Activated CD8-positive, alpha-beta memory T cell treated with anti-CD3 and anti-CD28 coated beads for 4 hours (primary cell): ENCODE measurements at places on chromosomes 3 and 15.
A peak's percentile ranks its signal among the peaks of the same experiment; 100 is the strongest.

- DNase-seq, result no peak
These were observed 157.4 kb upstream of the NPHP3 start for GRCh38 chr3:132879656-132880055.

GRCh38 chr3:73502609-73503583 is 121.8 kb downstream of the PDZRN3 start:
- DNase-seq, result peak; percentile 0

- no peak for DNase-seq
These were observed 20.3 kb upstream of the ANXA2 start for GRCh38 chr15:60418096-60418495.

GRCh38 chr3:2944628-2945027 is 165.5 kb downstream of the IL5RA start:
- no peak for DNase-seq

DNA sequence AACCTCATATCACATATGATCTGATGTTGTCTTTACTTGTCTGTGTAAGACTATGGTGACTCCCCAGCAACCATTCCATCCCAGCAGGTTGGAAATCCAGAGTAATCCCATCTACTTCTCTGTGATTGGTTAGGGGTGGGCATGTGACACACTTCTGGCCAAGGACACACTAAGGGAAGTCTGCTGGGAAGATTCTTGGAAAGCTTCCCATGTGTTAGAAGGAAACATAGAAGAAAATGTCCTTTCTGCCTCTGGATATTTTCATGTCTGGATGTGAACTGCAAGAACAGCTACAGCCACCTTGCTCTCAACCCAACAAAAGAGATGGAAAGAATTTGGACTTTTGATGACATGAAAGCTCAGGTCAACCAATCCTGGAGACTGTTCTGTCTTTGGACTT is 2.6 kb upstream of the UBE2Q2 start:
- DNase-seq, result no peak

GRCh38 chr3:95715128-95715527 is 1099.3 kb upstream of the EPHA6 start:
- DNase-seq, result no peak

- no peak for DNase-seq
These were observed 357.9 kb downstream of the LRTM1 start for GRCh38 chr3:54570008-54570407.

DNA sequence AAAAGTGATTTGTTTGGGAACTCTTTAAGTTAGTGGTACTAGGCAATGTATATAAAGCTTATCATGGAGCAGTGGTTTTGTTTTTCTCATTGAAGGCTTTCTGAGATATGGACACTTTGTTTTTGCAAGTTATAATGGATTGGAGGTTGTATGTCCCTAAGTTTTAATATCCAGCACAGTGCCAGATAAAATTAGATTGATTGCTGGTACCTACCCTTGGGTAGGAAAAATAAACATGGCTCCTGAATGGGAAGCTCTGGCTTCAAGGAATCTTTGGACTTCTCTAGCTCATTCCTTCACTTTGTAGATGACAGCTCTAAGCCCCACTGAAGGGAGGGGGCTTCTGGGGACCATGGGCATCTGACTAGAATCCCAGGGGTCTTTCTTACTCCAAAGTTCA is 81.8 kb upstream of the SKOR1 start:
- DNase-seq, result no peak

- no peak for DNase-seq
These were observed 41.1 kb upstream of the SEC61A1 start for GRCh38 chr3:128011140-128011539.
